Activated CD4-positive, CD25-positive, alpha-beta regulatory T cell treated with anti-CD3 and anti-CD28 coated beads, Interleukin-2, amount 50 U/mL, for 16 hours (primary cell): ENCODE measurements at places on chromosomes 12 and 14.

DNA sequence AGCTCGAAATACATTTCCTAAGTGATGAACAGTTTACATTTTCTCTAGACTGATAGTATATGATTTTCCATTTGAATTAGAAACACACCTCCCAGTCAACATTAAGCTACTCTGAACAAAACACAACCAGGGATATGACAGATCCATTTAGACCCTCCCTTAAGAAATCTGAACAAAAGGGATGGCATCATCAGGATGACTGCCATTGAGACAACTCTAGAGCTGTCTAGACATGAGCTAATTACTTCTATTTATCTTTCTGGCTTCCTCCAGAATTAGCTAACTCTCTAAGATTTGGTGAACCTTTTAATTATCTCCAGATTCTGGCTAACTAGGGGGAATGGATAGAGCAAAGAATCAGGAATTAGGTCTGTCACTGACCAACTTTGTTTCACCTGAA is 92.9 kb upstream of the IGF1 start:
- no peak for DNase-seq

GRCh38 chr14:30082486-30082885 is 154.8 kb upstream of the PRKD1 start:
- DNase-seq, result no peak

DNA sequence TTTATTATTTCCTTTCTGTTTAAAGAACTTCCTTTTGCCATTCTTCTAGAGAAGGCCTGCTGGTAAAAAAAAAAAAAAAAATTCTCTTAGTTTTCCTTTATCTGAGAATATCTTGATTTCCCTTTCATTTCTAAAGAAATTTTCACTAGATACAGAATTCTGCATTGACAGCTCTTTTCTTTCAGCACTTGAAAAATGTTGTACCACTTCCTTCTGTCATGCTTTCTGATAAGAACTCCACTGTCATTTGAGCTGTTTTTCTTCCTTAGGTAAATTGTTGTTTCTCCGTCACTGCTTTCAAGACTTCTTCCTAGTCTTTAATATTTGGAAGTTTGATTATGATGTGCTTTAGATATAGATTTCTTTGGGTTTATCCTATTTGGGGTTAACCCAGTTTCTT is 113.6 kb upstream of the BTG1 start:
- DNase-seq, result no peak

GRCh38 chr14:102898776-102899515 is 23.5 kb upstream of the AMN start:
- DNase-seq, result no peak

DNA sequence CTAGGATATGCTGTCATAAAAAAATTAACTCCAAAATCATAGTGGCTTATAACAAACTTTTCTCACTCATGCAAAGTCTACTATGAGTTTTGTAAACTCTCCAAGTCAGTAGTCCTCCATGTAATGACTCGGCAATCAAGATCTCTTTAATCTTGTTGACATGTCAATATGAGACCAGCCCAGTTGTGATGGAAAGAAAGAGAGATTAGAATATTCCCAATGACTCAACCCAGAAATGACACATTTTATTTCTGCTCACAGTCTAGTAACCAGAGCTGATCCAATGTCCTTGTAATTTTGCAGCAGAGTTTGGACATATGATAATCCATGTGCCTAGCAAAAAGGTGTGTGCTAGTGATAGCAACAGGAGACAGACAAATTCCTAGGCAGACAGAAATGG is 112.6 kb upstream of the CNTN1 start:
- no peak for DNase-seq

DNA sequence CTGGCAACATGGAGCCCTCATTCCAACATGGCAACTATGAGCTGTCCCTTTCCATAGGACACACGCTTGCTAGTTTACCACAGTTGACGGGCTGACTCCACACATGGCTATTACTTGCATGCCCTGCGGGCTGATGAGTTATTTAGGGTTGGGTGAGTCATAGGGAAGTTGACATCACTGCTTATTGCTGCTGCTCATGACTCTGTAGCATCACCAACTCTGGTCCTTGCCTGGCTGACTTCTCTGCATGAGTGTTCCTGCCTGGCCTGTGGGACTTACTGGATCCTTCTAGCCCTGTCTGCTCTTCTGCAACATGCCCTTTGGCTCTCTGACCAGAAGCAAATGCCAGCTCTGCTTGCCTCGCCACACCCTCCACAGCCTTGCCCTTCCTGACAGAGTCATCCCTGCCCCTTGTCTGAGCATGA is 199.5 kb downstream of the ANO6 start:
- no peak for DNase-seq

DNA sequence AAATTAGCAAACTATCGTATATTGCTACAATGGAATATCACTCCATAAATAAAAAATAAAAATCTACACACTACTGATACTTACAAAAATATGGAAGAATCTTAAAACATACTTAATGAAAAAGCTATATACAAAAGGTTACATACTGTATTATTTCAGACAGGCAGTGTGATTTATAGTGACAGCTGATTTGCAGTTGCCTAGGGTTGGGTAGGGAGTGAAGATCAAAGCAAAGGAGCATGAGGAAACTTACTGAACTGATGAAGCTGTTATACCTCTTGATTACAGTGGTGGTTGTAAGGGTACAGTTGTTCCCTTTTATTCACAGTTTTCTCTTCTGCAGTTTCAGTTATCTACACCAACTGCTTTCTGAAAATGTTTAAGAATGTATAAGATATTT is 62.6 kb downstream of the FSCB start:
- DNase-seq, result no peak

DNA sequence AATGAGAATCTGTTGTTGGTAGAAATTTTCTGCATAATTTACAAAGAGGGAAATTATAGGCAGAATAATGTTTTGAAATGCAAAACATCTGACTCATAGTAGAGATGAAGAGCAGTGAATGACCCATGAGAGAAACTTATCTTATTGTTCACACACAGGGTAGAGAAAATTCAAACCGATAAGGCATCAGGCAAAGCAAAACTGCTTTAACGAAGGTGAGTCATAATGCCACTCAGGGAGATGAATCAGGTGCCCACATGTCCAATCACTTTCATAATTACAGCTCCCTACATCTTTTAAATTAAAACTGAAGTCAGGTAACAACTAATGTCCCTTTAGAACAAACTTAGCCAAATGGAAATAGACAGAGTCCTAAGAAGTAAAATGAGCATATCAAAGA is 265.6 kb upstream of the GARIN6 start:
- DNase-seq, result no peak

DNA sequence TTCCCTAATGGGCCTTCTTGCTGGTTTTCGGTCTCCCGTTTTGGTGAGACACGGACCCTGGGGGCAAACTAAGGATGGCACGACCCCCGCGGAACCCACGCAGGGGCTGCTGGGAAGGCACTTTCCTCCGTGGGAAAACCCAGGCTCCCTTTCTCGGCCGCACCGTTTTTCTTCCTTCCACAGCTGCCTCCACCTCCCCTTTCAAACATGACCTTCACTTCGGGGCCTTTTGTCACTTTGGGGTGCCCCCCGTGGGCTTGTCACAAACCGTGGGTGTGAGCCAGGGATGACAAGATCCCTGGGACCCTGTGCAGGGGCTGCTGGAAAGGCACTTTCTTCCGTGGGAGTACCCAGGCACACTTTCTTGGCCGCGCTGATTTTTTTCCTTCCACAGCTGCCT is 268.7 kb downstream of the ALG10 start:
- no peak for DNase-seq

DNA sequence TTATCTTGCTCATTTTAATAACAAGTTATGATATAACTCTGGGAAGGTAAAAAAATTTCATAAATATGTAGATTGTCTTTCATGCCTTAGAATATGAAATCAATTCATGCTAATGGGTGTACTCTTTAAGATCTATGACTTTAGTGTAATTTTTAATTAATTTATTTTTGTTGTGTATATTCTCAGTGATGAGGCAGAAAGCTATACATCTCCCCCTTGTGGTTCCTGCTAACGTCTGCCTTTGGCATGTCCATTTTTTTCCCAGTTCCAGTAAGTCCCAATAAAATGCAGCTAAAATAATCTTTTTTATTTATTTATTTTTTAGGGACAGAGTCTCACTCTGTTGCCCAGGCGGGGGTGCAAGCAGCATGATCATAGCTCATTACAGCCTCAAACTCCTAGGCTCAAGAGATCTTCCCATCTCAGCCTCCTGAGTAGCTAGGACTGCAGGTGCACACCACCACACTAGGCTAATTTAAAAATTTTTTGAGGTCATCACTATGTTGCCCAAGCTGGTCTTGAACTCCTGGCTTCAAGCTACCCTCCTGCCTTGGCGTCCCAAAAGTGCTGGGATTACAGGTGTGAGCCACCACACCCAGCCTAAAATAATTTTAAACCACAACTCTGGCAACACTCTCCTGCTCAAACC is 3.3 kb upstream of the CHURC1 start:
- no peak for DNase-seq

- DNase-seq, result no peak
These were observed 395.8 kb upstream of the FBXO33 start for GRCh38 chr14:39827901-39828655.

DNA sequence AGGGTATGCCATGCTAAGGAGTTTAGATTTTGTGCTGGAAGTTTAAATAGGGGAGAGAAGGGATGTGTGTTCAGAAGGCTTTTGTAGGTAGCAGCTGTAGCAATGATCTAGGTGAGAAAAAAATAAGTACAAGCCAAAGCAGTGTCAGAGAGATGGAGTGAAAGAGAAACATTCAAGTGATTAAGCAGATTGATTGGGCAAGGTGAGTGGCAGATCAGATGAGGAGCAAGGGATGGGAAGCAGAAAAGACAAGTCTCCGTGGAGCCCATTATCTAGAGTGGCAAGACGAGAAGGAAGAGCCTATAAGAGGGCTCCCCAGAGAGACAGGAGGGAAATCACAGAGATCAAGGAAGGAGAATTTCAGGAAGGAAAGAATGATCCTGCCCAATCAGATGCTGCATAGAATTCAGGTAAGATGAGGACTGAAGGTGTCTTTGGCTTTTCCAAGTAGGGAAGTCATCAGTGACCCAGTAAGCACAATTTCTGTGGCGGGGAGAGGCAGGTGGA is 133.5 kb downstream of the ETV6 start:
- no peak for DNase-seq

- DNase-seq, result peak; percentile 10
These were observed 1.4 kb upstream of the KCNK13 start for GRCh38 chr14:90060312-90060964.

GRCh38 chr14:61153431-61153830 is 127.7 kb downstream of the TMEM30B start:
- DNase-seq, result no peak

- no peak for DNase-seq
These were observed 154.4 kb downstream of the TTC7B start for GRCh38 chr14:90661866-90662265.

- DNase-seq, result no peak
These were observed 28.3 kb downstream of the LRCOL1 start for GRCh38 chr12:132582058-132582420.

GRCh38 chr12:85413266-85413665 is 133.2 kb downstream of the ALX1 start:
- no peak for DNase-seq

DNA sequence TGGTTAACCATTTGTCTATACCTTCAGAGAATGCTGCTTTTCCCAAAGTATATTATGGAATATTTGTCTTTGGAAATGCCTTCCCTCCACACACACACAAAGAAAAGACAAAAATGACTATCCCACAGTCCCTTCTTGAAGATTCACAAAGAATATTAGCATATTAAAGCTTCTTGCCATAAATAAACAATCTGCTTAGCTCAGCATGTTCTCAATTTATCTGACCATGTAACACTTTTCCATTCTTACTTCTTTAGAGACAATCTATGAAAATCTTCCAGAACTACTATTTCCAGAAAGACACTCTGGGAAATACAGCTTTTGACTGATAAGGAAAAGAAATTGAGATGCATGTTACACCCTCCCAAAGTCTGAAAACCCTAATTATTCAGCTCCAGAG is 58.9 kb upstream of the OVCH1 start:
- DNase-seq, result no peak

DNA sequence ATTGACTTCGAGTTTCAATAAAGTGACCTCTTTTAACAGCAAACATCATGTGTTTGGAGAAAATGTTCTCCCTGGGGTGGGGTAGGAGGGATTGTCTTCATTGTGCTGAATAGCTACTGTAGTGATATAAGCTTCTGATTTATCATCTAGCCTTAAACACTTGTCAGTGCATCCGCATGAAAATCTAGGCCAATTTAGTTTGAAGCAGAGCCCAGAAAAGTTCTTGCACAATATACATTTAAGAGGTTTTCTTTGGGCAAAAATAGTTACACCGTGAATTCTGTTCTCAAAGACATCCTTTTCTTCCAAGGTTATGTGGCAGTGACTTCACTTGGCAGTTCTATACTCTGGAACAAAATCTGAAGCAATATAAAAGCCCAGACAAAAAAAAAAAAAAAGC is 136.0 kb upstream of the IFNG-AS1 start:
- no peak for DNase-seq

DNA sequence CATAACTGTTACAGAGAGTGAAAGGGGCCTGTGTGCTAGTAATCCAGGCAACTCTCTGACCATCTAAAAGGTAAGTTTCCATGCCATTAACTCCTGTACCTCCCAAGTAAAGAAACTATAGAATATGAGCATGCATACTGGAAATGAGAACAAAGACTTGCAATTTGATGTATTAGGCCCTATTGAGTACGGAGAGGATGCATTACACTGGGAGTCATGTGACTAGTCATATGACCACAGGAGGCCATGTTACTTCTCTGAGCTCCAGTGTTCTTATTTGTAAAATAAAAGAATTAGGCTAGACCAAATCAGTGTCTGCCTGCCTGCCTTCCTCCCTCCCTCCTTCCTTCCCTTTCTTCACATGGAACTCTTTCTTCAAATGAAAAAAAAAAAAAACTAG is 440.1 kb upstream of the CCDC196 start:
- DNase-seq, result no peak

- no peak for DNase-seq
These were observed 9.1 kb downstream of the MEG3 start for GRCh38 chr14:100834794-100835547.

GRCh38 chr12:114682785-114683708 is 928 bp downstream of the TBX3 start:
- DNase-seq, result no peak
